ENCODE measurements at places on chromosomes 7 and 10.

DNA sequence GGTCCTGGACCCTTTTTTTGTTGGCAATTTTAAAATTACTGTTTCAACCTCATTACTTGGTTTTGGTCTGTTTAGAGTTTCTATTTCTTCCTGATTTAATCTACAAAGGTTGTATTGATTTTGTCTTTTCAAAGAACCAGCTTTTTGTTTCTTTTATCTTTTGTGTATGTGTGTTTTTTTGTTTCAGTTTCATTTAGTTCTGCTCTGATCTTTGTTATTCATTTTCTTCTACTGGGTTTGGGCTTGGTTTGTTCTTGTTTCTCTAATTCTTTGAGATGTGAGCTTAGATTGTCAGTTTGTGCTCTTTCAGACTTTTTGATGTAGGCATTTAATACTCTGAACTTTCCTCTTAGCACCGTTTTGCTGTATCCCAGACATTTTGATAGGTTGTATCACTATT is 8.5 kb upstream of the MRPS33 start:
- DNase-seq = no peak

- no peak for DNase-seq
Measured at GRCh38 chr10:36670621-36671402, 454.6 kb upstream of the ANKRD30A start.

- no peak for DNase-seq
Measured at GRCh38 chr7:31074120-31074383, 21.9 kb downstream of the ADCYAP1R1 start.

GRCh38 chr10:72691470-72691862 is 477 bp upstream of the MCU start:
- DNase-seq = no peak

DNA sequence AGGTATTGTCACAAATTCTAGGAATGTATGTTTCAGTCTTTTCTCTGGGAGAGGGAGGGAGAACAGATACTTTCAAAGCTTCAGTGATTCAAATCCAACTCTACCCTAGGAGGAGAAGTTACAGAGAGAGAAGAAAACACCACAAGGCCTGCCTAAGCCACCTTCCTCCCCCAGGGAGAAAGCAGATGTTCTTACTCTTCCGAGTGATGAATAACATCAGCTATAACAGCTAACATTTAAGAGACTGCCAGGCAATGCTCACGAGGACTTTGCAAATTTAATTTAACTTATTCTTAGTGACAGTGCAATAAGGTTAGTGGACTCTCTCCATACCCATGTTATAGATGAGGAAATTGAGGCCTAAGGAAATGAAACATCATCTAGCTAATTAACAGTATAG is 36.8 kb downstream of the TAS2R41 start:
- DNase-seq = no peak

GRCh38 chr10:125208854-125209565 is 48.6 kb upstream of the CTBP2 start:
- DNase-seq = peak; percentile 13

DNA sequence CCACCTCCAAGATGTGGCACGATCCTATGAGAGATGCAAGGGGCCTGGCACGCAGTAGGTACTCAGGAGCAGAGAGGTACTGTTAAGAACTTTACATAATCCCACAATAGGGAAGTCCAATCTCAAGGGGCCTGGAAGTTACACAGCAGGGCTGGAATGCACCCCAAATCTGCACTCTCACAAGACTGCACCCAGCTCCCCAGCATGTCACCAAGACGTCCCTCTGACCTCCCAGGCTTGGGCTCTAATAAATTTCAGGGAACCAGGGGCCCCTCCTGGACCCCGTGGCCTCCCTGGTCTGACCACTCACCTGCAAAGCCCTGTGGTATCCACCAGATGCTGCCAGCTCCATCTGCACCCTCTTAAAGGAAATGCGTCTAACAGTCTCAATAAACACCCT is 94.9 kb downstream of the OAT start:
- no peak for DNase-seq

DNA sequence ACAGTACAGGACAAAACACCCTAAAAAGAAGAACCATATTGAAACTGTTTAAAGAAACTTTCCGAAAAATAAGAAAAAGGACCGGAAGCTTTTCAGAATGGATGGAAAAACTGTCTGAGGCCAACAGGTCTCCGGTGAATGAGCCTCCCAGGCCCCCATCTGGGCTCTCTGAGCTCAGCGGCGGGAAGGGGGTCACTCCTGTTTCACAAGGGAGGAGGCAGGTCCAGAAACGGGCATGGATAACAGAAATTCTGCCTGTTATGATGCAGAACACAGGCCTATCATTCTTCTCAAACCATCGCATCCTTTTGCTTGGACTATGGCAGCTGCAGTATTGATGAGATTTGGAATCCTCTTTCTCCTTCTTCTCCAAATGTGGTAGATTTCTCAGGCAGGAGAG is 58.9 kb upstream of the SHH start:
- DNase-seq = no peak

DNA sequence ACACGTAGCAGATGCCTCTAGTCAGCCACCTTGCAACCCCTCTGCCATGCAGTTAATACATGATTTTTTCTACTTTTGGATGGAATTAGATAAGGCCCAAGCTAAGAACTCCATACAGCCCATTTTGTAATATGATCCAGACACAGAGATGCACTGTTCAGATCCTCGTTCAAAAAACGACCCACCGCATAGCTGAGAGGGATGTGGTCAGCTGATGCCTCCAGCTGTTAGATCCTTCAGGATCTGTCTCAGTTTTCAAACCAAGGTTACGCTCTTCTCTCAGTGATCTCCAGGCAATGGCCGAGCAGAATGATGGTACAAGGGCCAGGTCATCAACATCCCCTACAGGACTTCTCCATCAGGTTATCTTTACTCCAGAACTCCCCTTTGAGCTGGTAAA is 881.7 kb upstream of the C7orf33 start:
- no peak for DNase-seq

DNA sequence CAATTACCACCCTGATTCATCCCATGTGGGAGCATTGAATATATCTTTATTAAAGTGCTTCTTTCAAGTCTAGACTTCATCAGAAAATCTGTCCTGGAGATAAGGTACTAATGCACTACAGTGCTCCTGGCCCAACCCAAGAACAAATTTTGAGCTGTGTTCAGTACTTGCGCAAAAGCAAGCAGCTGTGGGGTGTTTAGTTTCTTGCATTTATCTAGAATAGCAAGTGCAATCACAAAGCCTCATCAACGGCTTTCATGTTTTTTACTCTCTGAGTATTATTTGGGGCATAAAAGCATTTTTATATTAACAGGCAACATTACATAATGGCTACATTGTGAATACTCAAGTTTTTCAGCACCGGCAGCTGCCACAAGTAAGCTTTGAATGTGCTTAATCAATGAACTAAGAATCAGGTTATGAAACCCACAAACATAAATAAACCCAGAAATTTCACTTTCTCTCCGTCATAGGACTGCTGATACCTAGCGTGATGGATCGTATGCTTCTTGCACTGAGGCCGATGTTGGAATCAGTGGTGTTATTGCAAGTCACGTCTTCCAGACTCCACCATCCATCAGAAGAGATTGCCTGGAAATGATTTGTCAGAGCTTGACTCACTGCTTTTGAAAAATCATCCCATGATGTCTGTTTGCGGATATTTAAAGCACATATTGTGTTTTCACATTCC is 113.1 kb downstream of the CTTNBP2 start:
- no peak for DNase-seq

DNA sequence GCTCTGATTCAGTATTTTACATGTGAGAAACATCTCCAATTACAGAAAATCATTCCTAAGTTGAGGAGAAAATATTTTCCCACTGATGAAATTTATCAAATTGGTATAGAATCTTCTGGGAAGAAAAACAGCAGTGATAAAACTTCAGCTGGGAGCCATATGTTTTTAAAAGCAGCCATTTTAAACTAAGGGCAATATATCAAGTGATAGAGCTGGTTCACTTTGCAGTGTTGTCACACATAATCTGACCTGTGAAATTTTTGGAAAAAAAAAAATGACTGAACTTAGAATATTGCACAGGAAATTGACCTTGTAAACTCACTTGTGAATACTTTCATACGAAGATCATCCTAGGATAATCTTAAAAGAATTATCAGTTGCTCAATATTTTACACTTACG is 10.5 kb upstream of the EZH2 start:
- no peak for DNase-seq

DNA sequence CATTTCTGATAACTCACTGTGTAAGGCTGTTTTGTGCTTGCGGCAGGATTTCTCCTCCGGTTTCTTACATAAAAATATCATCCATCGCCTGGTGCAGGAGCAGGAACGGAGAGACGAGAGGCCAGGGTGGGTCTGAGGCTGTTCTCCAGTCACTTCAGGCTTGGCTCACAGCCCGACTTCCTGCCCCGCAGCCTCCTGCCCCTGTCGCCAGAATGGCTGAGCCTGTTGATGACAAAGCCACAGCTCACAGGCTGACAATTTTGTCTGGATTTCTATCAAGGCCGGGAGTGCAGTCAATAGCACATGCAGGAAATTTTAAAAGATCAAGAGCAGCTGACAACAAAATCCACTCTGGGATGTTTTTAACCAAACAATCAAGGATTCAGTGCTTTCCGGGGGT is 229.7 kb upstream of the ZNF32 start:
- DNase-seq = no peak

DNA sequence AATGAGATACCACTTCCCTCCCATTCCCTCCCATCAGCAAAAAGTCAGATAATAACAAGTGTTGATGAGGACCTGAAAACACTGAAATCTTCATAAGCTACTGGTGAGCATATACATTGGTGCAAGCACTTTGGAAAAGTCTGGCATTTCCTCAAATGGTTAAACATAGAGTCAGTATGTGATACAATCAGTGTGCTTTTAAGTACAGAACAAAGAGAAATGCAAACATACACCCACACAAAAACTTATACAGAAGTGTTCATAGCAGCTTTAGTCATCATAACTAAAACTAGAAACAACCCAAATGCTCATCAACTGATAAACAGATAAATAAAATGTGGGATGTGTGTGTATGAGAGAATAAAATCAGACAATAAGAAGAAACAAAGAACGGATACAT is 261.9 kb downstream of the ELMO1 start:
- DNase-seq = no peak

GRCh38 chr10:69232252-69232651 is 12.1 kb downstream of the HKDC1 start:
- no peak for DNase-seq

DNA sequence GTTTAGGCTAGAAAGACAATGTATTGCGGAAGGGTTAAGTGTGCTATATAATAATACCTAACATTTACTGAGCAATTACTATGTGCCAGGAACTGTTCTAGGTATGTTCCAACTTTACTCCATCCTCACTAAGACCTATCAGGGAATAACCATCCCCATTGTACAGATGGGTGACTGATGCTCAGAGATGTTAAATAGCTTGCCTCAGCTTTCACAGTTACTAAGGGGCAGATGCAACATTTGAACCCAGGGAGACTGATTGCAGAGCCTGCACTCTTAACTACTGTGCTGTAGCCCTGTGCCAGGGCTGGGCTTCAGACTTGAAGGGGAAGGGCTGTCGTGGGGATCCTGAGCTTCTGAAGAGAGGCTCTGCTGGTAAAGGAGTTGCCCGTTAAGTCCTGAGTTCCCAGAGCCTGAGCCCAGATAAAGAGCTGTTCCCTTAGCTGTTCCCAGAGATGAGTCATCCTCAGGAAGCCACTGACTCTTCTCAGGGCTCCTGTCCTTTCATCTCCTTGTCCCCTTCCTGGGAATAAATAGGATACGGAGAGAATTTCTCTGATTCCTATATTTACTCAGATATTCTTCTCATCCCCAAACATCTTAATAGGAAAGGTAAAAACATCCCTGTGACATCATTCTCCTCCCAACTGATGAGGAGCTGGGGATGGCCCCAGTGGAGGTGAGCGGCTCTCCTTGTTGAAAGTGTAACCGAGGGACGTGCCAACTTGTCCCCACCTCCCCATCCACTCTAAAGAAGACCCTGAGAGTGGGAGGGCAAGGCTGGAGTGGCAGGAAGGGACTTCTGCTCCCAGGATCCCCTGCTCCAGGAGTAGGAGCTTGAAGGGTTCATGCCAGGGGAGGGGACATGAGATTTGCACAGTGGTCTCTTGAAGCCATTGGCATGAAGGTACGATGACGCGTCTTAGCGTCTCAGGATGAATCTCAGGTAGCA is 28.0 kb upstream of the HABP2 start:
- no peak for DNase-seq

DNA sequence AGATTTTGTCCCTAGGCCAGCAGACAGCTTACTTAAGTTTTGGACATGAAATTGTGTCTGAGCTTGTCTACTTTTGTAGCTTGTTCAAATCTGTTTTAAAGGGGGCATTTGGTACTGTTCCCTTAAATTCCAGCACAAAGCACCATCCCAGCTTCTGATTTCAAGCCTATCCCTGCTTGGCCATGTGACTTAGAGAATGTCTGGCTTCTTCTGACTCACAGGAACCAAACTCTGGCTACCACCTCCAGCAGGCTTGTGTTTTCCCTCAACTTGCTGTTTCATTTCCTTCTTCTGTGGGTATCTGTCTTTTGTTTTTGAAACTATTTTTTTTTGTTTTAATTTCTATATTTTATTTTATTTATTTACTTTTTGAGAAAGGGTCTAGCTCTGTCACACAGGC is 97.9 kb upstream of the FZD8 start:
- DNase-seq = no peak

GRCh38 chr7:133560900-133561299 is 308.0 kb downstream of the EXOC4 start:
- DNase-seq = no peak

DNA sequence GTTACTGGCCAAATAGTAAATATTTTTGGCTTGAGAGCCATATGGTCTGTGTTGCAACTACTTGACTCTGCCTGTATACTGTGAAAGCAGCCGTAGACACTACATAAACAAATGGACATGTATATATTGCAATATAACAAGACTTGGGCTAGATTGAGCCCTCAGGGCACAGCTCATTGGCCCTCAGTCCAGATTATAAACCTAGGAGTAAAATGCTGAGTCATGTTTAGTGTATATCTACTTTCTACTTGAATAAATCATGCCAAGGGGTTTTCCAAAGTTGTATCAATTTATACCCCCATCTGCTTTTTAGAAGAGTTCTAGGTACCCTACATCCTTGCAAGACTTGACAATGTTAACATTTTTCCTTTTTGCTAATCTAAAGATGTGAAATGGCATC is 27.4 kb upstream of the POU6F2 start:
- DNase-seq = no peak

- DNase-seq = no peak
Measured at GRCh38 chr7:20197125-20197748, 19.9 kb downstream of the MACC1 start.

- peak; percentile 67 for DNase-seq
Measured at GRCh38 chr10:72834183-72834825, 59.2 kb upstream of the OIT3 start.

GRCh38 chr7:47401611-47402570 is 180.0 kb downstream of the TNS3 start:
- no peak for DNase-seq

GRCh38 chr7:103691291-103691690 is 245.3 kb upstream of the SLC26A5 start:
- no peak for DNase-seq

- DNase-seq = no peak
Measured at GRCh38 chr10:103806395-103807187, 48.8 kb downstream of the SH3PXD2A start.

GRCh38 chr7:33039257-33039902 is 23.2 kb downstream of the NT5C3A start:
- no peak for DNase-seq

- no peak for DNase-seq
Measured at GRCh38 chr10:16909271-16909767, 92.1 kb upstream of the RSU1 start.

- no peak for DNase-seq
Measured at GRCh38 chr10:71333129-71333887, 14.2 kb downstream of the SLC29A3 start.

GRCh38 chr10:78292250-78292981 is 258.8 kb downstream of the RPS24 start:
- no peak for DNase-seq

All from astrocyte of the cerebellum (primary cell).